ENCODE measurements at places on chromosomes 11 and 22. TPM values are rescaled to one million over a fixed set of nuclear protein-coding genes. Genes with fewer than 3 reads are reported as not detected.

- no peaks in the 10 kb centered on the region for H3K4me1 ChIP-seq
- H3K36me3 ChIP-seq: no peaks in the 10 kb centered on the region
- DNase-seq: no peak
- no peak overlapping the region for H3K27ac ChIP-seq
- H3K27me3 ChIP-seq: no peaks in the 10 kb centered on the region
- no peak overlapping the region for H3K4me3 ChIP-seq
Observed at GRCh38 chr11:125226706-125227105, 62.2 kb downstream of the PKNOX2 start.

GRCh38 chr11:124519850-124520549, 23.5 kb downstream of the OR8B12 start:
- H3K36me3 ChIP-seq: no peaks in the 10 kb centered on the region
- no peaks in the 10 kb centered on the region for H3K4me1 ChIP-seq
- no peak overlapping the region for H3K27ac ChIP-seq
- H3K4me3 ChIP-seq: no peak overlapping the region

DNA sequence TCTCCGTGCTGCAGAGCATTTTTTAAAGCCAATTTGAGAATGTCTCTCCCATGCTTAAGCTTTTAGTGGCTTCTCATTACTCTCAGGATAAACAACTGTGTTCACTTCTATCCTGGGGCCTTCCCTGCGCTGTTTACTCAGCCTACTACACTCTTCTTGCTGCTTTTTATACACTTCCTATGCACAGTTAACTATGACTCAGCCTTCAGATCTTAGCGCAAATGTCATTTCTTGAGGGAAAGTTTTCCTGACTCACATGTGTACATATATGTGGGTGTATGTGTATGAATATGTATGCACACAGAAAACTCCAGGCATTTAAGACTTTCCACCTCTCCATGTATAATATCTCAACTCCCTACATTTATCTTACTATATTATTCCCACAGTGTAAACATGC, 9.8 kb downstream of the THAP12 start:
- no peaks in the 10 kb centered on the region for H3K27me3 ChIP-seq
- H3K4me1 ChIP-seq: no peaks in the 10 kb centered on the region
- DNase-seq: no peak
- no peak overlapping the region for H3K27ac ChIP-seq

DNA sequence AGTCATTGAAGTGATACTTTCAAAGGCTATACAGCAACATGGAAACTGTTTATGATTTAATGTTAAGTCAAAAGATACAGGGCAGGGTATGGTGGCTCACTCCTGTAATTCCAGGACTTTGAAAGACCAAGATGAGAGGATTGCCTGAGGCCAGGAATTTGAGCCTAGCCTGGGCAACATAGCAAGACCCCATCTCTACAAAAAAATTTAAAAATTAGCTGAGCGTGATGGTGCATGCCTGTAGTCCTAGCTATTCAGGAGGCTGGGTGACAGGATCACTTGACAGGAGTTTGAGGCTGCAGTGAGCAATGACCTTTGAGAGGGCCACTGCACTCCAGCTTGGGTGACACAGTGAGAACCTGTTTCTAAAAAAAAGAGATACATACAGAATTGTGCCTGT, 39.3 kb upstream of the ZBED5 start:
- no peaks in the 10 kb centered on the region for H3K27me3 ChIP-seq
- no peak for DNase-seq
- no peak overlapping the region for H3K4me3 ChIP-seq
- H3K36me3 ChIP-seq: no peaks in the 10 kb centered on the region

GRCh38 chr11:129972611-129973010, 30.0 kb downstream of the PRDM10 start:
- no peak for DNase-seq
- no peak overlapping the region for H3K27ac ChIP-seq
- no peak overlapping the region for H3K4me3 ChIP-seq
- no peaks in the 10 kb centered on the region for H3K4me1 ChIP-seq

- peak overlapping the region; percentile 35 for H3K4me3 ChIP-seq
- H3K4me1 ChIP-seq: peaks cover 6% of the 10 kb centered on the region
- H3K27me3 ChIP-seq: no peaks in the 10 kb centered on the region
- H3K27ac ChIP-seq: no peak overlapping the region
- H3K36me3 ChIP-seq: no peaks in the 10 kb centered on the region
Observed at GRCh38 chr11:74682731-74683278, 48.4 kb downstream of the CHRDL2 start.

GRCh38 chr11:18479063-18479462, 23.4 kb downstream of the LDHAL6A start:
- no peak overlapping the region for H3K27ac ChIP-seq
- DNase-seq: no peak
- H3K4me1 ChIP-seq: no peaks in the 10 kb centered on the region
- H3K27me3 ChIP-seq: no peaks in the 10 kb centered on the region
- peaks cover 17% of the 10 kb centered on the region for H3K36me3 ChIP-seq

DNA sequence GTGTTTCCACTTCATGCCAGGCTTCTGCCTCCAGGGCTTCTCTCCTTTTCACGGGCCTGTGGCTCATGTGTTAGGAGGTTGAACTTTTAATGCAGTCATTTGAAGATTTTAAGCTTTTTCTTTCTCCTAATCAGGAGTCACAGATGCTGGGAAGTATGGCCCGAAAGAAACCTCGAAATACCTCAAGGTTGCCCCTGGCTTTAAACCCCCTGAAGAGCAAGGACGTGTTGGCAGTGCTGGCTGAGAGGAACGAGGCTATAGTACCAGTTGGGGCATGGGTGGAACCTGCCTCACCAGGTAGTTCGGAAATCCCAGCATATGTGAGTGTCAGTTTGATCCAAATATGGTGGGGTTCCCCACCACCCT, 571 bp downstream of the CCDC15 start:
- DNase-seq: no peak
- no peaks in the 10 kb centered on the region for H3K4me1 ChIP-seq
- H3K27ac ChIP-seq: no peak overlapping the region

DNA sequence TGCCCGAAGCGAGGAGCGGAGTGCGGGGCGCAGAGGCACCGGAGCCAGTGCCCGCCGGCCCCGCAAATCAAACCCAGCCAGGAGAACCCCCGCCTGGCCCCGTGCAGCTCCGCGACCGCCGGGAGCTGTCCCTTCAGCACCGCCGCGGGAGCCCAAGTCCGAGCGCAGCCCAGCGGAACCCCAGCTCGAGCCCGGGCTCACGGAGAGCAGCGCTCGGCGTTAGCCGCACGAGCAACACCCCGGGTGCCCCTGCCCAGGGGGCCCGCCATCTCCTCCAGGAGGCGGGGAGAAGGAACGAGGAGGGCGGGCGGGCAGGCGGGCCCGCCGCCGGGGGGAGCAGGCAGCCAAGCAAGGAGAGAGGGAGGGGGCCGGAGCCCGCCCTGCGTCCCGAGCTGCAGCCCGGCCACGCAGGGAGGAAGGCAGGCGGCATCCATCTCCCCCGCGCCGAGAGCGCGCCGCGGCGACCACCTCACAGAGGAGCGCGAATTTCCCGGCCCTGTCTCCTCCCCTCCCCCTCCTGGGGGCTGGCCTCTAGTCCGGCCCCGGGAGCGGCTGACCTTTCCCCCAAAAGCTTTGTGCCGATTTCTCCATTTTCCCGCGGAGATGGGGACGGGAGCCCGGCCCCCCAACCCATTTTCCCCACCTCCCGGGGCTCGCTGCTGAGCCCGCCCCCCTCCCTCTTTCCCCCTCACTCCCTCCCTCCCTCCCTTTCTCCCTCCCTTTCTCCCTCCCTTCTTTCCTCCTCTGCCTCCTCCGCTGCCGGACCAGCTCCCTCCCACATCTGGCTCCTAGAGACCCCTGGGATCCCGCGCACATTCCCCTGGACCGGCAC, 621 bp downstream of the KCNC1 start:
- H3K27me3 ChIP-seq: peaks cover 12% of the 10 kb centered on the region
- DNase-seq: peak; percentile 66
- peaks cover 15% of the 10 kb centered on the region for H3K4me1 ChIP-seq

DNA sequence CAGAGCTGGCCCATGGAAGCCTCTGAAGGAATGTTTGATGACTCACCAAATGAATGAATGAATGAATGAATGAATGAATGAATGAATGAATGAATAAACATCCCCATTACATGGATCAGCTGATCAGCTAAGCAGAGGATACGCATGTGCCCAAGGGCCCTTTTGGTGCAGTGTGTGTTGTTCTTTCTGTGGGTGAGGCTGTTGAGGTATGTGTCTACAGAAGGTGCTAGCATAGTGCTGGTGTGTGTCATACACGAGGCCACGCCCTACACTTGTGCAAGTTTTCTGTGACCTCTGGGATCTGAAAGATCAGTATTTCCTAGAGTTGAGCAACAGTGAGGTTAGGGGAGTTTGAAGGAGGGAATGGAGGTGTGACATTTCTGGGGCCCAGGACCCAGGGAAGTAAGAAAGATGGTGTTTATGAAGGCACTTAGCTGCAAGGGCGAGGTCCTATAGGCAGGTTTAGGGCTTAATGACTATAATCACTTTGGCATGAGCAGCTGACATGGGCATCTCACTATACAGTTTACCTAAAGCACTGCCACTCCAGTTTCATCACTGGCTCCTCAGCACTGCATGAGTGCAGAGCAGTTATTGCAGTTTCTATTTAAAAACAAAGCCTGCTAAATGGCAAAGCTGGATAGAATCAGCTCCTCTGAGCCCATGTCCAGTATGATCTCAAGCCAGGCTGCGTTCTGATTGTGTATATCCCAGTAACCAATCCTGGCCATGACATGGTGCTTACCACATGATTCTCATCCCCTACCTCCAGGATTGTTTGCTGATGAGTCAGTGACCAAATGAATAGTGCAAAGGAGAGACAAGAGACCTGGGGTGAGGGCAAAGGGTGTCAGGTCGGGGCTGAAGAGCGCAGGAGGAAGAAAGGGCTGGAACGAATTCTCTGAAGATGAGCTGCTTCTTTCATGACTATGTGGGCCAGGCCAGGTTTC, 36.4 kb upstream of the E2F8 start:
- DNase-seq: peak; percentile 46
- no peaks in the 10 kb centered on the region for H3K27me3 ChIP-seq
- H3K27ac ChIP-seq: peak overlapping the region; percentile 70
- no peaks in the 10 kb centered on the region for H3K36me3 ChIP-seq
- H3K4me3 ChIP-seq: no peak overlapping the region

- no peaks in the 10 kb centered on the region for H3K4me1 ChIP-seq
- no peak overlapping the region for H3K27ac ChIP-seq
- no peak for DNase-seq
Observed at GRCh38 chr11:34114471-34114870, 9.0 kb downstream of the NAT10 start.

- no peaks in the 10 kb centered on the region for H3K27me3 ChIP-seq
- no peak for DNase-seq
- no peaks in the 10 kb centered on the region for H3K4me1 ChIP-seq
- H3K4me3 ChIP-seq: no peak overlapping the region
- no peak overlapping the region for H3K27ac ChIP-seq
- no peaks in the 10 kb centered on the region for H3K36me3 ChIP-seq
Observed at GRCh38 chr11:64400102-64400501, 41.1 kb downstream of the RPS6KA4 start.

DNA sequence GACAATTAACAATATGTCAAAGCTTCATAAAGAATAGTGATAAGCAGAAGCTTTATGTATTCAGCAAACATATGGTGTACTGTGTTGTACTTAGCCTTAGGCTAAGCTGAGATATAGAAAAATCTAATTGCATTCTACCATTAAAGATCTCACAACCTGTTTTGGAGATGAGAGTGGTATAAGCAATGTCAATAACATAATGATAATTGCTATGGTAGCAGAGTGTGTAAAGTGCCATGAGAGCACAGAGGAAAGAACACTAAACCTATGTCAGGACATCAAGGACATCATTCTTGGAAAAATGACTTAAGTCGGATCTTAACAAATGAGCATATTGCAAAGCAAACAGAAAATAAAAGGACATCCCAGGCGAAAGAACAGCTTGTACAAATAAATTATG, 28.6 kb upstream of the ANGPTL5 start:
- H3K4me3 ChIP-seq: no peak overlapping the region
- no peaks in the 10 kb centered on the region for H3K27me3 ChIP-seq
- no peaks in the 10 kb centered on the region for H3K36me3 ChIP-seq
- H3K4me1 ChIP-seq: no peaks in the 10 kb centered on the region

DNA sequence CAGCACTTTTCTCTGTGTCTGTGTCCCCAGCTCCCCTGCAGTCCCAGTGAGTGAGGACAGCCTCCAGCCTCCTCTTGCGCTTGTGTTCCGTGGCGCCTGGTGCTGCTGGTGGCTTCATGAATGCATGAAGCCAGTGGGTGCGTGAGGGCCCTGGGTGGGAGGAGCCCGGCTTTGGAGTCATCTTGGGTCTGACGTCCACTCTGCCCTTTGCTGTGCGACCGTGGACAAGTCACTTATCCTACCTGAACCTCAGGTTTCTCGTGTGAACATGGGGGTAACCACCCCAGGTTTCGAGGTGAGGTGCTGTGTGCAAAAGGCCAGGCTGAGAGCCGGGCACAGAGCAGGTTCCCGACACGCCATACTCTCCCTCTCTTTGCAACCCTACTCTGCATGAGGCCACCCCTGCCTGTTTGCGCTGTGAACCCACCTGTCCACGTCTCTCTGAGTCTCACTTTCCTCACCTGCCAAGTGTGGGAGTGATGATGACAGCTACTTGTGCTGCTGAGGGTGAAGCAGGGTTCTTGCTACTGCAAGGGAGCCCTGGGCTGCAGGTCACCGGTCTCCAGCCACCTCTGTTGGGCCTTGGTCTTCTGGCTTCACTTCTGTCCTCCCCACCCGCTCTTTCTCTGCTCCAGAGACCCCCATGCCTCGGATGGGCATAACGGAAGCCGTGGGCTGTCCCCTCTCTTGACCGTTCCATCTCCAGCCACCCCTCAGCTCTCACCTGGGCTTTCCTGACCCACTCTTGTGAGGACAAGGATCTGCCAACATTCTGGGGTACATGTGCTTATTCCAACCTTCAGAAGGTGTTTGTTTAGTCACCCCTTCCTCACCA, 537.6 kb downstream of the TBC1D22A start:
- H3K4me1 ChIP-seq: no peaks in the 10 kb centered on the region
- DNase-seq: no peak
- no peak overlapping the region for H3K27ac ChIP-seq
- H3K4me3 ChIP-seq: no peak overlapping the region
- H3K36me3 ChIP-seq: no peaks in the 10 kb centered on the region

MS4A6E gene
- not detected for total RNA-seq

DENND6B gene
- total RNA-seq: 1.0 TPM

BARX2 gene
- total RNA-seq: not detected

CRELD2 gene
- total RNA-seq: 53.8 TPM
